ENCODE measurements at places on chromosomes 12 and 14.

DNA sequence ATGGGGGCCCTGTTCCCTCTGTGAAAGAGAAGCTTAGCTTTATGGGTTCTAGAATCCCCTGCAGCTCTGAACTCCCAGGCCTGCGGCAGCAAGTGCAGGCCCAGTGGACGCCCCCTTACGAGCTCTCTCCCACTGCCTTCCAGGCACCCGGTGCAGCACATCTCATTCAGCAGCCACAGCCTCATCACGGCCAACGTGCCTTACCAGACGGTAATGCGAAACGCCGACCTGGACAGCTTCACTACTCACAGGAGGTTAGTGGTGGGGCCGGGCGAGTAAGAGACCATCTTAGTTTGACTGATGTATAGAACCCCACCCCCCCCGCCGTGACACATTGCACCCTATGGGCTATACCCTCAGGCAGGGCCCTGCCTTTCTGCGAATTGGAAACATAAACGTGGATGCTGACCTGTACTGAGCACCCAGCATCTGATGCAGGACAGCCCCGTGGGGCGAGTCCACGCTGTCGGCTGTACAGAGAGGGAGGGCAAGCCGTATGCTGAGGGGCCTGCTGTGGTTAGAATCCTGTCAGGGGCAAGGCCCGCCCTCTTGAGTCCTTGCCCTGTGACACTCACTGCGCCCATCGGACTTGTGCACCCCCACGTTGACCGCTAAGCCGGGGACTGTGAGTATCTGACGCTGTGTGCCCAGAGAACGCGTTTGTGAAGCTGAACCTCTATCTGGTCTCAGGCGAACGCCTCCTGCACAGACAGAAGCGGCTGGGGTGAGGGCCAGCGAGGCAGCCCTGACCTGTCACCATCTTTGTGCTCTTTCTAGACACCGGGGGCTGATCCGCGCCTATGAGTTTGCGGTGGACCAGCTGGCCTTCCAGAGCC, 71.7 kb downstream of the TESC start:
- no peak for DNase-seq

- DNase-seq: no peak
Observed at GRCh38 chr12:95967301-95967700, 24.2 kb downstream of the AMDHD1 start.

DNA sequence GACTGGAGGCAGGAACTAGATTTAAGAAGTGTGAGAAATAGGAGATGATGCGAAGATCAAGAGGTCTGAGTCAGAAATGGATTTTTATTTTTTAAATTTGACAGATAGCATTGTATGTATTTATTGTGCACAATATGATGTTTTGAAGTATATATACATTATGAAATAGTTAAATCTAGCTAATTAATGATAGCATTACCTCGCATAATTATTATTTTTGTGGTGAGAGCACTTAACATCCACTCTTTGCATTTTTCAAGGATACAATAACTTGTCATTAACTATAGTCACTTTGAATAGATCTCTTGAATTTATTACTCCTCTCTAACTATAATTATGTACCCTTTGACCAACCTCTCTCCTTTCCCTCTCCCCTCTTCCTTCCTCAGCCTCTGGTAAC, 3.7 kb downstream of the SMOC1 start:
- DNase-seq: no peak

DNA sequence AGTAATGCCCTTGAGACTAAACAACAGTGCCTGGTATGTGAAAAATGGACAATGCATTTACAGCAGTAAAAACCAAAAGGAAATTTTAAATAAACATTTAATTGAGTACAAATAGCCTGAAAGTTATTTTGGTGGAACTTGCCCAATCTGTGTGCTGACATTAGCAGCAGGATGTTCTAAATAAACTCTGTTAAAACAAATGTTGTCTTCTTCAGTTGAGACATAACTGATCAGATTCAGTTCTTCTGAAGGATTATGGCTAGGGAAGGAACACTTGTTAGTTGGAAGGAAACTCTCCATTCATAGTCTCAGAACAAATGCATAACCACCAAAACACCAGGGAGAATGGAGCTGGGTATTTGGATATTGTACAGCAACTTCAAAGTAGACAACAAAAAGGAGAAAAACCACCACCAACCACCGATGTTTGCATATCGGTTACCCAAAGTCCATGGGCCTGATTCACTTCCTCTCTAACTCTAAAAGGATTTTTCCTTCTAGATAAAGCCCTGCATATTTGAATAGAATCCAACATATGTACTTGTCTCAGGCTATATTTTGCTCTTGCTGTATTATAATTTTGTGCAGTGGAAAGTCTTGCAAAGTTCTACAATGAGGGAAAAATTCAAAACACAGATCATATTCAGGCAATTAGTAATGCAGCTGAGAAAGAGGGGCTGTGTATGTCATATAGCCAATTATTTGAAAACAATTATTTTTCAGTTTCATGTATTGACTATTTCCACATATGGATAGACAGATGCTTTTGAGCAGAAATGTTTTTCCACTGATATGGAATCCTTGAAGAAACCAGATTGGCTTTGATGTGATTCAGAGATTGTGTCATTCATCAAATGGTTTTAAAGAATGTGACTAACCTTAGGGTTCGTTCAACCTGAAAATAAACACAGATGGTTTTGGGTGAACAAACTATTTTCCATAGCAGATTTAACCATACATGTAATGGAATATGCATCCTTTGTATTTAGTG, 152.2 kb upstream of the BMP4 start:
- DNase-seq: no peak

GRCh38 chr12:1277905-1278304, 286.9 kb downstream of the ERC1 start:
- no peak for DNase-seq

DNA sequence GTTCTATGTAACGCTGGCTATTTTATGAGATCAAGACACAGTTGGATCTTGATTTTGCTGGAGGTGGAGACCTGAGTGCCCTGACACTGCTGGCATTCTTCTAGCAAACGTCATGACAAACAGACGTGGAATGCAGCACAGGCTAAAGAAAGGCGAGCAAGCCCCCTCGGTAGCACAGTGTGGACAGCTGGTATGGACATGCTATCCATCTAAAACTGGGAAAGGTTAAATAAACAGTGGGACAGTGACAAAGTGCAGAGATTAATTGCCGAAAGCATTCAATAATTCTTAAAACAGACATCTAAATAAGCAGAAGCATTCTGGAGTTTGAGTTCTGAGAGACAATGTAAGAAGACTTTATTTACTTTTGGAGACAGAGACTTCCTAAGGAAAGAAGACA, 237.2 kb downstream of the FBXL14 start:
- no peak for DNase-seq

- no peak for DNase-seq
Observed at GRCh38 chr12:1102791-1103450, 111.9 kb downstream of the ERC1 start.

DNA sequence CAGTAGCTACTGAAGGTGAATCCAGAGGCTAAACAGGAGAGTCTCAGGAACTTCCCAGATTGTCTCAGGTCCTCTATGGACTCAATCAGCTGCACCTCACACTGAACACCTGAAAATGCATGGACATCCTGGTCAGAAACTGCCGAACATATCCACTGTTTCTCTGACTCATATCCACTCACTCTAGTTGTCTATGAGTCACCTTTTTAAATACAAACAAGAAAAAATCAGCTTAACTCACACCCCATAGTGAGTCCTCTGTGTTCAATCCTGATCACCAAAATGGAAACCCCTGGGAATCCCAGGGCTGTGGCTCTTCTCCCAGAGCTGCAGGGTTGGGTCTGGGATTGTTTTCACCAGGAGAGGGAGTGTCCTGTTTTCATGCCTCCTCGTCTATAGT, 556.7 kb downstream of the TMEM121 start:
- DNase-seq: no peak

GRCh38 chr12:108612788-108613282, 15.0 kb upstream of the TMEM119 start:
- no peak for DNase-seq

DNA sequence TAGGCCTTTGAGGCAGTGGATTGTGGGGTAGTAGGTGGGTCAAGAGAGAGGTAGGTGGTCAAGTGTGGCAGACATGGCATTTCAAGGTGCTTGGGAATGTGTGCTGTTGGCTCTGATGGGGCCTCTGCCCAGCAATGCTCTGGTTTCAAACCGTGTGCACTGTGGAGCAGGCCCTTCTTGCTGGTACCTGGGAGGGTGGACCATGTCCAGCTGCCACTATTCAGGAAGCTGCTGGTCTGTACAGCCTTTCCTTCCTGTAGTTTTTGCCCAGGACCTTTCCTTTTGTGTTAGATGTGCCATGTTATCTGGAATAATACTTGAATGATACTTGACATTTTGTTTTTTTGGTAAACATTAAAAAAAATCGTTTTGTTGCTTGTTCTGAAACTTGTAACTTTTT, 14.8 kb downstream of the RIMKLB start:
- no peak for DNase-seq
